ENCODE measurements at places on chromosomes 16 and 17. TPM values are rescaled to one million over a fixed set of nuclear protein-coding genes. Genes with fewer than 3 reads are reported as not detected.

AANAT gene
- total RNA-seq, result not detected

KRTAP3-1 gene
- not detected for total RNA-seq

GRCh38 chr17:41052566-41052965 lies 2.5 kb downstream of the KRTAP2-2 start:
- H3K4me1 ChIP-seq, result no peaks in the 10 kb centered on the region
- no peak for DNase-seq
- no peak overlapping the region for H3K4me3 ChIP-seq
- H3K36me3 ChIP-seq, result no peaks in the 10 kb centered on the region

DNA sequence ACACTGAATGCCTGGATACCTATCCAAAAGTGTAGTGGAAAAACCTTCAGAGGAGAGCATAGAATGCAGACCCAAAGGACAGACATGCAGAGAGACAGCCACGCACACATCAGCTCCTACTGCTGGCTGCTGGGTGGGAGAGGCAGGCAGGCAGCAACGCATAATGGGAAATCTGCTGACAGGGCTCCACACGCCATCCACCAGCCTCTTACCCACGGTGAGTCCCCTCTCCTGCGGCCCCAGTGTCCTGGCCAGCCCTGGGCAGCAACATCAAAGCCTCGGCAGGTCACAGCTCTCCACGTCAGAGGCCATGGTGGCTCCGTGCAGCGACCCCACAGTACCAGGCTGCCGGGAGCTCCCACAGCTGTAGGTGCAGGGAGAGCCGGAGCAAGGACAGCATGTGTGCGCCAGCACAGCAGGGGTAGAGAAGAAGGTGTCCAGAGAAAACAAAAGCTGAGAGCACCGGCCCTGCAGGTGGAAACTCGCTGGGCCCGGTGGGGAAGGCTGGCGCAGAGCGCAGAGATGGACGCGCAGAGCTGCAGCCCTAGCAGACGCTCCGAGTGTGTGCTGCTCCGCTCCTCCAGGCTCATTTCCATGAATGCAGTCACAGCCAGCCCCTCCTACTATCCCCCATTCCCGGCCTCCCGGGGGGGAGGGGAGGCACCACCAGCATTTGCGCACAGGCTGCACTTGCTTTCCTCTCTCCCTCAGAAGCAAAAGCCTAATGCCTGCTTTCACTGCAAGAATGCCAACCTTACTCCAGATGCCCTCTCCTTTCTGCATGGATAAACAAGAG lies 58.9 kb downstream of the CYTH1 start:
- H3K27ac ChIP-seq, result no peak overlapping the region
- H3K4me1 ChIP-seq, result peaks cover 56% of the 10 kb centered on the region
- H3K36me3 ChIP-seq, result no peaks in the 10 kb centered on the region

GRCh38 chr16:24540602-24541210 lies 1.3 kb downstream of the RBBP6 start:
- H3K27ac ChIP-seq, result peak overlapping the region; percentile 94
- peaks cover 21% of the 10 kb centered on the region for H3K4me1 ChIP-seq
- peak overlapping the region; percentile 93 for H3K4me3 ChIP-seq
- H3K27me3 ChIP-seq, result no peaks in the 10 kb centered on the region
- peaks cover 8% of the 10 kb centered on the region for H3K36me3 ChIP-seq
- DNase-seq, result no peak

GRCh38 chr17:20244671-20245070 lies 222.7 kb downstream of the LGALS9B start:
- H3K4me1 ChIP-seq, result no peaks in the 10 kb centered on the region
- no peak overlapping the region for H3K4me3 ChIP-seq
- no peaks in the 10 kb centered on the region for H3K27me3 ChIP-seq
- no peak overlapping the region for H3K27ac ChIP-seq

DNA sequence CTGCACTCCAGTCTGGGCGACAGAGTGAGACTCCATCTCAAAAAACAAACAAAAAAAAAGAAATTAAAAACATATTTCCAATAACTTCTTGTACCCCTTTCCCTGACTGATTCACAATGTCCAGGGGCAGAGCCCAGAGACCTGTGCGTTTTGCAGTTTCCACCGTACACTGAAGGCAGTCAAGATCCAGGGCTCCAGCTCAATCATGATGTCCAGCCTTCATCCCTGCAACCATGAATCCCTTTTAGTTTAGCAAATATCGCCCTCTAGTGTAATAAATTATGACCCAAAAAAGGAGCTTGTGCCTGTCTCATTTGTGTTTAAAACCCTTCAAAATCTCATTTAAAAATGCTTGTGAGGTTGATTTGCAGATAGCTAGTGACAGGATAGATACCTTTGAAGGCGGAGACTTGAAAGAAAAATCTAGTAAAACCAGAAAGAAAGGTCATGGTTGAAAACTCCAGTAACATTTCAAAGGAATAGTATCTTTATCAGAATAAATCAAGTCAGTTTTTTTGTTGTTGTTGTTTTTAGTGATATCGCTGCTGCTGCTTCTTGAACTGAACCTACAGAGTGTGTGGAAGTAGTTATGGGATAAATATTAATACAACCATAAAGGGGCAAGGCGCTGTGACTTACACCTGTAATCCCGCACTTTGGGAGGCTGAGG lies 3.7 kb upstream of the ERN1 start:
- H3K36me3 ChIP-seq, result peaks cover 3% of the 10 kb centered on the region
- DNase-seq, result peak; percentile 43
- H3K4me1 ChIP-seq, result no peaks in the 10 kb centered on the region

- H3K4me3 ChIP-seq, result no peak overlapping the region
- no peak overlapping the region for H3K27ac ChIP-seq
- no peaks in the 10 kb centered on the region for H3K27me3 ChIP-seq
- H3K36me3 ChIP-seq, result no peaks in the 10 kb centered on the region
Observed at GRCh38 chr16:79874391-79874790, 273.9 kb upstream of the MAF start.

Data from Panc1 (cell line).